ENCODE measurements at places on chromosomes 3 and 15.

- DNase-seq = no peak
Measured at GRCh38 chr3:156471431-156471830, 83.5 kb downstream of the SSR3 start.

DNA sequence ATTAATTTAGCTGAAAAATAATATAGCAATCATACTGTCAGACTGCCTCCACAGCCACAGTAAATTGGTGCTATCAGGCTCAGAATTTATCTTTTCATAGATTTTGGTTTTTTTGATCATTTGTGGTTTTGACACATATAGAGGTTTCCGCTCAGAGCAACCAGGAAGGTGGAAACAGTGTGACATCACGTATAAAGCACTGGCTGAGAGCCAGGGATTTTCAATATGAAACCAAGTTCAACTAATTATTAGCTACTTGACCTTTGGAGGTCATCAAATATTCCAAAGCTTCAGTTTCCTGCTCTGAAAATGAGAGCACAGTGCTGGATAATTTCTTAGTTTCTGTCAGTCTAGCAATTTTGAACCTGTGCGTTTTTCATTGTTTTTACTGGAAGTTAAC, 433.8 kb upstream of the SUCLG2 start:
- no peak for DNase-seq

DNA sequence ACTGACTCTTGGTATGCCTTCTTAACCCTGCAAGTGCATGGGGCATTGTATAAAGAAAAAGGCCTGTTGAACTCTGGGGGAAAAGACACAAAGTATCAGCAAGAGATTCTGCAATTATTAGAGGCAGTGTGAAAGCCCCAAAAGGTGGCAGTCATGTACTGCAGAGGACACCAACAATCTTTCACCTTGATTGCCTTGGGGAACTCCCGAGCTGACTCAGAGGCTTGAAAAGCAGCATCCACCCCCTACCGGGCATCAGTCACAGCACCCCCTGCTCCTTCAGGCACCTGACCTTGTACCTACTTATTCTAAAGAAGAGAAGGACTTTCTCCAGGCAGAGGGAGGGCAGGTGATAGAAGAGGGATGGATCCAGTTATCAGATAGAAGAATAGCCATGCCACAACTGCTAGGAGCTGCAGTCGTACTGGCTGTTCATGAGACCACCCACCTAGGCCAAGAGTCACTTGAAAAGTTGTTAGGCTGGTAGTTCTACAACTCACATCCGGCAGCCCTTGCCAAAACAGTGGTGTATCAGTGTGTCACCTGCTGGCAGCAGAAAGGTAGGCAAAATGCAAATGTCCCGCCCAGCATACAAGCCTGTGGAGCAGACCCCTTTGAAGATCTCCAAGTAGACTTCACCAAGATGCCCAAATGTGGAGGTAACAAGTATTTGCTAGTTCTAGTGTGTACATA, 241.6 kb upstream of the CNTN6 start:
- no peak for DNase-seq

DNA sequence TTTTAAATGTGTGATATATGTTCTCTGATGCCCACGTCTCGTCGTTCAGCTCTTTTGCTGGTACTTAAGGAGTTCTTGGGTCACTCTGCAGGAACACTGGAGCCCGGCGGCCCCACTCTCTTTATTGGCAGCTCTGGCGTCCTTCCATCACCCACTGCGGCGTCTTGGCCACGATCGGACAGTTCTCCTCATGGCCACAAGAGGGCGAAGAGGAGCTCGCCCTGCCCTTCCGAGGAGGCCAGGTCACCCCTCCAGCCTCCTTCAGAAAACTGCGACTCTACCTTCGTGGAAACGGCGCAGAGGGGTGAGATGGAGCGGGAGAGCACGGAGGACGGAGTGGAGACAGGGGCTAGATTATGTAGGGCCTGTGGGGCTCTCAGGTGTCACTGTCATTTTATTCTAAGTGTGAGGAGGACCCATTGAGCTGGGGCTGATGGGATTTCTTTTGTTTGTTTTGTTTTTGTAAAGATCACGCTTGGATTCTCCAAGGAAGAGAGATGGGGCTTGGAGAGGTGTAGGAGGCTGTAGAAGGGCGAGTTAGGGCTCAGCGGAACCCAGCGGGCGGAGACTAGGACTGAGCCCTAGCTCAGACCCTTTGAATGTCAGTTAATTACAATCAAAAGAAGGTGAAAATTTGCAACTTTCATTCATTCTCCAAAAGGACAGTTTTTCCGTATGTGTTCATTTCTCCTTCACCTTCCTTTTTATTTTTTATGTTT, 28.0 kb upstream of the GABRA5 start:
- no peak for DNase-seq

GRCh38 chr3:168141405-168141998, 45.8 kb upstream of the GOLIM4 start:
- DNase-seq = no peak

- no peak for DNase-seq
Measured at GRCh38 chr3:62562596-62562995, 189.2 kb upstream of the FEZF2 start.

DNA sequence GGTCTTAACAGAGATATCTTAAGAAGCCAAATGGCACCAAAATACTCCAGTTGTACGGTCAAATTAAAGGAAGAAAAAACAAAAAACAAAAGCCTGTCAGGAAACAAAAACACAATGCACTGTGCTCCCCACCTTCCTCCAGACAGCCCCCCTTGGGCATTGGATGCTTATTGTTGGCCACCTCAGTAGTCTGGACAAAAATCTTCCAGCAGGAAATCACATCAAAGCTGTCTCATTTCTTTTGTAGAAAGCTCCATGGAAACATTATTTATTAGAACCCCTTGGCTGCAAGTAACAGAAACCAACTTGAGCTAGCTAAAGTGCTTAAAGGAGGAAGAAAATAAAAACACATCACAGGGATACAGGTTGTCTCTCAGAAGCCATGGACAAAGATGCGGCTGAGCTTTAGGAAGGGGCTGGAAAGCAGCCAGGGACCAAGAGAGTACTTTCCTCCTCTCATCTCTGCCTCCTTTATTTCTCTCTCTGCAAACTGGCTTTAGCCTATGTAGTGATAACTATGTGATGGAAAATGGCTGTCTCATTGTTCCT, 651.5 kb upstream of the ADAMTS9 start:
- DNase-seq = no peak

Data from progenitor cell of endocrine pancreas (in vitro differentiated cells).